NCI-H2081 treated with DMSO at 0.1 percent for 48 hours (cell line): ENCODE measurements at places on chromosomes 2 and 18.

DNA sequence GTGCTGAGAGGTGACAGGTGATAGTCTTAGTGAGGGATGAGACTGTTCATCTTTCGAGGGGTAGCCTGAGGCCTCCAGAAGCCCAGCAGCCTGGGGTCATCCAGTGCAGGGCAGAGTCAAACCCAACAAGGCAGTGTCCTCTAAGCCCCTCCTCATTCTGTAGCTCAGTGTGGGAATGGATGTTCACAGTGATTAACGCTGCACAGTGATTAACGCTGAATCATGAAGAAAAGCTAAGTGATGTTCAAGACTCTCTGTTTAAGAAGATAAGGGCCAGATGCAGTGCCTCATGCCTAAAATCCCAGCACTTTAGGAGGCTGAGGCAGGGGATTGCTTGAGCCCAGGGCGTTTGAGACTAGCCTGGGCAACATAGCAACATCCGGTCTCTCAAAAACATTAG lies 56.3 kb upstream of the LAPTM4A start:
- DNase-seq, result no peak

DNA sequence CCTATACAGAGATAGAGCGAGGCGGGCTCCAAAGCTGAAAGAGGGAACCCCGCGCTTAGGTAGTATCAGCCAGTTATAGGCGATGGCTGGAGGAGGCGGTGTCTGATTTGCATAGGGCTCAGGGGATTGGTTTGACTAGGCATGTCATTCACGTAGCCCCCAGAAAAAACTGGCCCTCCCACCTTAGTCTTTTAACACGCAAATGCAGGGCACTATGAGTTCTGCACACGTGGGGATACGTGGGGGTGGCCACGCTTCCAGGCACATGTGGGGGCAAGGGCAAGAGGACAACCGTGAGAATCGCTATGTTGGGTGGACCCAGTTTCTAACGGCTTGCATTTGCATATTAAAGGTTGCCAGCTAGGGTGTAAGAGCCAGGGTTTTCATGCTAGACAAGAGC lies 56.7 kb upstream of the MSTN start:
- no peak for DNase-seq

DNA sequence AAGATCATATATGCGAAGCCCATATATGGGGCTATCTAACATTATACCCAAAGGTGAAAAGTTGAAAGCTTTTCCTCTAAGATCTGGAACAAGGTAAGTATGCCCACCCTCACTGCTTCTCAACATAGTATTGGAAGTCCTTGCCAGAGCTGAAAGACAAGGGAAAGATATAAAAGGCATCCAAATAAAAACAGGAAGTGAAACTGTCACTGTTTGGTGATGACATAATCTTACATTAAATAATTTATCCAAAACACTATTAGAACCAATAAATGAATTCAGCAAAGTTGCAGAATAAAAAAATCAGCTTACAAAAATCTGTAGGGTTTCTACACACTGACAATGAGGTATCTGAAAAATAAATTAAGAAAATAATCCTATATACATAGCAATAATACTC lies 205.8 kb downstream of the INSIG2 start:
- DNase-seq, result no peak

GRCh38 chr2:163281717-163282116 lies 443.1 kb upstream of the KCNH7 start:
- DNase-seq, result no peak

DNA sequence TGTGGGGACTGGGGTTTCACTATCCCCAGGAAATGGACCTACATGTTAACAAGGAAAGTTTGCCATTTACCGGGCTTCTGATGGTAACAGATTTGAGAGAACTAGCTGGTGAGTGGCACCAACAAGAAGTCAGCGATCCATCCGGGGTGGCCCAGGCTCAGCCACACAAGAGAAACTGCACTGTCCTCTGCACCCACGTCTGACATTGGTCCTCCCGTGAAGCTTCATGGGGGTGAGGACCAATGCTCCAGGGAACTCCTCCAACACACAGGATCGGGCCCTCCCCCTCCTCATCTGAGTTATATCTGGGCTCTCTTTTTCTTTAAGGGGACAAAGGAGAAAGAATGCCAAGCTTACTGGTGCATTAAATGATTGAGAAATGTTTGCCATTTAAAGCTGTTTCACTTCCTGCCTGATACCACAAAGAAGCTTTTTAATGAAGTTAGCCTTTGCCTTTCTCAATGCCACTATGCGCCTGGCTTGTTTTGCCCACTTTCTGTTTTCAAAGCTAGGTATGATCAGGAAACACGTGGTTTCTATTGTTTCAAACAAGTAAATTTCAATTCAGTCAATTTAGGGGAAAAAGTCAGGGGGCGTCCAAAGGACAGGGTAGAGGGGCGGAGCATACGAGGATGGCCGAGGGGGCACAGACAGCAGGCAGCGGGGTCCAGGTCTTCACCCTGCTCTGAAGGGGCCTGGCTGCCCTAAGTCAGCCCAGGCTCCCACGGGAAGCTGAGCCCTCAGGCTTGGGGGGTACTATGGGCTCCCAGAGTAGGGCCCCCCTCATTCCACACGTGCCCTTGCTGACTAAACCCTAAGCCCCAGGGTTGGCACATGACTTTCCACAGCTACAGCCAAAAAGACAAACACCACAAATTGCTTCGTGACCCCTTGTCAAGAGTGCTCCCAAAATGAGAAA lies 204.0 kb upstream of the ID2 start:
- no peak for DNase-seq

DNA sequence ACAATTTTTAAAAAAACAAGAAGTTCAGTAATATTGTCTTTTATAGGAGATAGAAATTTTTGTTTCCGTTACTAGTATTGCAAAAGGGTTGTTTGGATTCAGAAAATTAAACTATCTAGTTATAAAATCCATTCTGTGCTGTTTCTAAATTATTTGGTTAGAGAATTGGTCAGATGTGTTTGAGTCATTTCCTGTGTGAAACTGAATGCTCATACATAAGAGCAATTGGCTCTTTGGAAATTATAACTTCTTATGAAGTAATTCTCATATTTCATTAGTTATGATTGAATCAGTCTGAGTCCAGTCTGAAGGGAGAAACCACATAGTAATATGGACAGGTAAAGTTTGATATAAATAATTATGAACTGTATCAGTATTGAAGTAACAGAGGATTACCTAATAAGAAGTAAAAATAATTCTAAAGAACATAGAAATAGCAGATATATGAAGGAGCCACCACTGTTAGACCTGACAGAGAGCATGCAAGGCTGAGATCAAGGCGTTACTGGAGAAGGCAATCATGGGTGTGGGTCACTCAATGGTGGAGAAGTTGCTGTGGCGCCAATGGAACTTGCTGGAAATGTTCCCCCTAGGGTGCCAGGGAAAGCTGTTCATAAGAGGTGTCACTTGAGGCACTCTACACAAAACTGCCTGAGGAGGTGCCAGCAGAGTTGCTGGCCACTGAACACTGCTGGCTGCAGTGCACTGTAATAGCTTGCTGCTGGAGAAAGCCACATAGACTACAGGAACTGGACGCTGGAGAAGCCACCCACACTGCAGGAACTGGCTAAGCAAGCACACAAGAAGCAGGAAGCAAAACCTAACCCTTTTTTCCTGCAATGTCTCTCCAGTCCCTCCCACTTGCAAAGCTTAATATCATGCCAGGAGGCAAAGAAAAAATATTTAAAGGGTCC lies 18.0 kb upstream of the FAP start:
- DNase-seq, result no peak

DNA sequence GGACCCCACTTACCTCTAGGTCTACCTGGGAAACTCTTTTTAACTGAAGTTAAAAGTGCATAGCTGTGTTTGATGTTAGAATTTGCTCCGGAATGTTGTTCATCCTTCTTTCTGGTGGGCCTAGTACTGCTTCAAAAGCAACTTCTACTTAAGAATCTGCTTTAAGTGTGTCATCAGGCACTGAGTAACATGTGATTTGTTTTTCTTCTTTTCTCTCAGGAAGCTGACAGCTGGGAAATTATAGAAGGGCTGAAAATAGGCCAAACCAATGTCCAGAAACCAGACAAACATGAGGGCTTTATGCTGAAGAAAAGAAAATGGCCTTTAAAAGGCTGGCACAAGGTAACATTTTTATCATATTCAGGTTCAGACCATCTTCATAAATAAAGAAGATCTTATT lies 122.9 kb downstream of the PRKRA start:
- DNase-seq, result no peak

GRCh38 chr2:236341067-236341466 lies 76.9 kb upstream of the ASB18 start:
- DNase-seq, result no peak
